ENCODE measurements at places on chromosomes 1 and 21. TPM values are rescaled to one million over a fixed set of nuclear protein-coding genes. Genes with fewer than 3 reads are reported as not detected.

- DNase-seq, result peak; percentile 97
Observed at GRCh38 chr1:85850238-85850637, 142.0 kb upstream of the ZNHIT6 start.

DNA sequence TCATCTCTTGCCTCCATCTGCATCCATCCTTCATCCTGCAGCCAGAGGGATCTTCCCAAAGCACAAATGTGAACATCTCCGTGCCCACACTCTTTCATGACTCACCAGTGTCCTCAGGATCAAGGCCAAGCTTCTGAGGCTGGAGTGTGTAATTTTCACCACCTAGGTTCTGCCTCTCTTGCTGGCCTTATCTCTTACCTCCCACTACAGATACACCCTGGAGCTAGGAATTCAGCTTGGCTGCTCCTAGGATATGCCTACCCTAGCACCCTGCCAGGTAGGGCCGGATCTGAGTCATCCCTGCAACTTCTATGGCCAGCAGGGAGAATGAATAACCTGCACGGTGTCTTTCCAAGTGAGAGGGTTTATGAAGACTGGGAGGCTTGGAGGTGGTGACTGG is 208.7 kb upstream of the CSF3R start:
- no peak for DNase-seq

GRCh38 chr1:18710002-18710401 is 79.4 kb downstream of the PAX7 start:
- DNase-seq, result no peak

GRCh38 chr1:3314491-3315381 is 139.7 kb upstream of the ARHGEF16 start:
- DNase-seq, result no peak

DNA sequence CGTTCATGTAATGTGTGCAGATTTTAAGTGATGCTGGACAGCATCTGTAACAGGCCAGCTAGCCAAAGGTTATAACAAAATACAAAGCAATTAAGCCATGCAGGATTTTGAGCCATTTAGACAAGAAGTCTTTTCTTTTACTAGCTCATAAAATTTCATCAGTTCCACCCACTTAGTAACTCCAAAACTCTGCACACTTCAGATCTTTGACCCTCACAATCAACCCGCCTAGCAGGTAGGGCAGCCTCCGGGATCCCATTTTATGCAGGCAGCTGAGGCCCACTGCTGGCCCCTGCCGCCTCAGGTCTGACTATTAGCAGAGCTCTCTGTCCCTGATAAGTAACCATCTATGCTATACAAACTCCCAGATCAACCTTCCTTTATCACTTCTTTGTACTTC is 9.2 kb downstream of the LBR start:
- DNase-seq, result no peak

Gene SPATA46
- not detected for total RNA-seq

GRCh38 chr1:187629075-187629474 is 800.3 kb downstream of the PLA2G4A start:
- no peak for DNase-seq

GRCh38 chr1:33384040-33384812 is 46.7 kb downstream of the PHC2 start:
- no peak for DNase-seq

GRCh38 chr1:227889863-227890405 is 57.8 kb downstream of the WNT9A start:
- DNase-seq, result no peak

DNA sequence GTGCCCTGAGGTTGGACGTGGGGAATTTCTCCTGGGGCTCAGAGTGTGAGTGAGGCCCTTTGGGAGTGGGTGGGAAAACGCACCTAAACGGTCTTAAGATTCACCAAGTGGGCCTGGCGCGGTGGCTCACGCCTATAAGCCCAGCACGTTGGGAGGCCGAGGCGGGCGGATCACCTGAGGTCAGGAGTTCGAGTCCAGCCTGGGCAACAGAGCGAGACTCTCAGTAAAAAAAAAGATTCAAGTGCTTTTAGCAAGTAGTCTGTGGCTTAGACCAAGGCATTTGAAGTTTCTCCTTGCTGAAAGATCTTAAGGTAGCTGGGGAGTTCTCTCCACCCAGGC is 1.4 kb downstream of the RPS8 start:
- no peak for DNase-seq

DNA sequence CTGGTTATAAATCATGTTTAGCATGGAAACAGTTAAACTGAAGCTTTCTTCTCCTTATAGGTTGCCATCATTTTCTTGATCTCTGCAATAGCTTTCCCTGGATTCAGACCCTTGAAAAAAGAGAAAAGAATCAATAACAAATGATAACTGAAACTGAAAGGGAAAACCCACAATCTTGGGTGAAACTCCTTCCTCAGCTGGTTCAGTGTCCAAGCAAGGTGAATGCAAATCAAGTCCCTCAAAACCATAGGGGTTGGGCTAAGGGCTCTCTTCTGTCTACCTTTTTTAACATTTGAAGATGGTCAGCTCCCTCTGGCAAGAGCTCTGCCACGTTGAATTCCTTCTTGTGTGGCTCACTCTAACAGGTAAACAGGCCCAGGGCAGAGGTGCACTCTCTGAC is 7.1 kb upstream of the ATP13A2 start:
- no peak for DNase-seq

Gene ADAM30
- not detected for total RNA-seq

Measured in epithelial cell of proximal tubule (primary cell).